ENCODE measurements at places on chromosomes 1 and 21. TPM values are rescaled to one million over a fixed set of nuclear protein-coding genes. Genes with fewer than 3 reads are reported as not detected.

Gene C1orf94
- total RNA-seq = not detected

Gene MAP3K21
- total RNA-seq = 5.5 TPM

Gene MAB21L3
- total RNA-seq = not detected

Gene SPATA46
- total RNA-seq = not detected

Gene PPP2R5A
- 38.6 TPM for total RNA-seq

Gene HSD3B2
- not detected for total RNA-seq

Gene FAM76A
- total RNA-seq = 11.8 TPM

Gene OR2L8
- not detected for total RNA-seq

Gene NKAIN1
- not detected for total RNA-seq

Gene MUL1
- total RNA-seq = 16.3 TPM

Gene LCE1B
- not detected for total RNA-seq

Gene EFNA1
- total RNA-seq = 0.24 TPM

Gene HFM1
- total RNA-seq = not detected

Gene GSTM5
- not detected for total RNA-seq

Gene FAM167B
- 0.68 TPM for total RNA-seq

Gene FMO4
- total RNA-seq = 1.9 TPM
